Stimulated activated naive CD8-positive, alpha-beta T cell treated with anti-CD3 and anti-CD28 coated beads, Interleukin-15, amount 100 ng/mL, for 72 hours (primary cell): ENCODE measurements at places on chromosomes 6 and 20.

DNA sequence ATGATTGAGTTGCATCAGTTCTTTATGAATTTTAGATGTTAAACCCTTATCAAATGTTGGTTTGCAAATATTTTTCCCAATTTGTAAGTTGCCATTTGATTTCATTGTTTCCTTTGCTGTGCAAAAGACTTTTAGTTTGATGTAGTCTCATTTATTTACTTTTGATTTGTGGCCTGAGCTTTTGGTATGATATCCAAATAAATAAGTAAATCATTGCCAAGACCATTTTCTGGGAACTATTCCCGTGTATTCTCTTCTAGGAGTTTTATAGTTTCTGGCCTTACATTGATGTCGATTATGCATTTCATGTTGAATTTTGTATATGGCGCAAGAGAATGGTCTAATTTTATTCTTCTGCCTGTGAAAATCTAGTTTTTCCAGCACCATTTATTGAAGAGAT lies 13.4 kb downstream of the AIG1 start:
- no peak for DNase-seq

GRCh38 chr6:135258970-135259369 lies 77.9 kb downstream of the MYB start:
- no peak for DNase-seq

DNA sequence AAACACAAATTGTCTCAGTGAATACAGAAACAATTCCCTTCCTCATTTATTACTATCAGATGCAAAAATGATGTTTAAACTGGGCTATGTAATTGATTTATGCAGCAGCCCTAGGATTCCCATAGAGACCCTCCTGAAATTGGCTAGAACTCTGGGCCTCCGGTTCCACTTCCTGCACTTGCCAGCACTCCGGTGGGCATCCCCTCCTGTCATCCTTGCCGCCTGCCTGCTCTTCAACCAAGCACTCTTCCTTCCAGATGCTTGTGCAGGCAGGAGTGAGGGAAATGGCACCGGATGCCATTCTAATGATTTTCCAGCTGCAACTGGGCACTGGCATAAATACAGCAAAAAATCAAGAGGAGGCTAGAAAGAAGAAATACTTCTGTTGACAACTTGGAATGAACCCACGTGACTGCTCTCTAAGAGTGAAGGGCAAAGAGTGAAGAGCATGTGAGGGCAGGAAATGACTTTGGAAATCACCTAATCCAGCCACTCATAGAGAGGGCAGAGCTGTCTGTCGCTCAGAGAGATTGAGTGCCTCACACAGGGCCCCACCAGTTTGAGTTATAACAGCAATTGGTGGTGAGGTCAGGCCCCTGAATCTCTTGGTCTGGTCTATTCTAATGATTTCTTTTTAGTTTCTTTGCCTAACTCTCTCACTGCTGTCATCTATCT lies 3.7 kb upstream of the NEDD9 start:
- DNase-seq = peak; percentile 21

DNA sequence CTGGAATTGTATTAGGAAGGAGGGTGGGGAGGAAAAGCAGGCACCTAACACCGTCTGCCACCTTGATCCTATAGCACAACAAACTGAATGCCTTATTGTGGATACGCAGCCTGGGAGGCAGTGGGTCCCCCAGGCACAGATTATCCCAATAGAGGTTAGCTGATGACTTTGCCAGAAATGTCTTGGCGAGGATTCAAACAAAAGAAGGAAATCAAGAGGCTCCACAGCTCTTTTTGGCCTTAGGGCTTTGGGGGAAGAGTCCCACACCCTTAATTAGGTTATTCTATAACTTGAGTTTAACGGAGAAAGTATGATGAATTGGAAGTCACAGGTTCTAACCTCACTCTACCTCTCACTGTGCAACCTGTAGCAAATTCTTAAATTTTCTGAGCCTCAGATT lies 102.0 kb downstream of the MRPL14 start:
- DNase-seq = no peak

DNA sequence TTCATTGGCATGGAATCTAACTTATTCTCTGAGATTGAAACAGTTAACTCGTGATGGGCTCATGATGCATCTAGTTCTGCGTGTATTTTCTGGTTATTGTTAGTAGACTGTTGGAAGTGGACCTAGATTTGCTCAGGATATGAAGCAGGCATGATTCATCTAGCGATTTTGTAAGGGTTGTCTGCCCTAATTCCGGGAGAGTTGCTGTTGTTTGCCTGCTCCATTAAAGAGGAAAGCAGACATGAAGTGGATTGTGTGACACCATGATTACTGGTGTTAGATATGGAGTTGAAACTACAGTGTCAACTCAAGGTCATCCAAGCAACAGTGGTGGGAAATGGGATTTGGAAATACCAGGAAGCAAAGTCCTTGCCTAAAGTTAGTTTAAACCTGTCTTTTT lies 41.0 kb downstream of the SOX4 start:
- DNase-seq = no peak

DNA sequence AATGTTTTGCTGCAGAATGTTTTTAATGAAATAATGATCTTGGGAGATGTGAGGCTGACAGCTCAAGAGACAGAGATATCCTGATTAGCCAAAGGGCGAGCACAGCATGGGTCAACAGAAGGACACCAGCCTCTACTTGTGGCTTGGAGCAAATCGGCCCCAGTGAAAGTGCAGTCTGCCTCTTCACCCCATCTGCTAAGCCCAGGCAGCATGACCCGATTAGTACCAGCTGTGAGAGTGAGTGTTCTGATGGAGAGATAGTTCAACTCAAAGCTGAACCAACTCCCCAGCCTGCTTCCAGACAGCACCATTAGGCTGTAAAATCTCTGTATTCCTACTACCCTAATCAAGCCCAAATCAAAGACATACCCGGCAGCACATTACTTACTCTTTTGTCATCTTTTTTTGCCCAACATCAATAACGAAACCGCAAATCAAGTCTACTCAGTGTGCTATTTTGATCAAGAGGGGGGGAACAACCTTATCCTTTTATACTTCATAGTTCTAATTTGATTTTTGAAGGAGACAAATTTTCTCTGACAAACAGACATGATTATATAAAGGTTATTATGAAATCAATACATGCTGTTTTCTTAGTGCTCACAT lies 514.1 kb upstream of the NRSN1 start:
- DNase-seq = no peak

GRCh38 chr6:150200428-150201100 lies 57.7 kb downstream of the PPP1R14C start:
- DNase-seq = no peak

DNA sequence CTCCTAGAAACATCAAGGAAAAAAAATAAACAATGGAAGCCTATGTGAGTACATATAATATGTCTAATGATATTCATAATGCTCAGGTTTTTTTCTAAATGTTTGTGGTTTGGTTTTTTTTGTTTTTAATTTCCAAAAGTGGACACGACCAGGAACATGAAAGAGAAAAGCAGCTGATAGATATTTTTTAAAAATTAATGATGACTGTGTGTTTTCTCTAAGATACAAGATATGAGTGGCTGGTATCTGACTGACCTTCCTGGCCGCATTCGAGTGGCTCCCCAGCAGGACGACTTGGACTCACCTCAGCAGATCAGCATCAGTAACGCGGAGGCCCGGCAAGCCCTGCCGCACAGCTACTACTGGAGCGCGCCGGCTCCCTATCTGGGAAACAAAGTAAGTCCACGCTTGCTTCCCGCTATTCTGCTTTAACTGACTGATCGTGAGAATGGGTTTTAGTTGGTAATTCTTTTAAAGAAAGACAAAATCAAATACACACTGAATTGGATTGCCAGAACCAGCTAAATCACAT lies 309.6 kb downstream of the LAMA2 start:
- DNase-seq = no peak

GRCh38 chr6:30570740-30571074 lies 535 bp upstream of the ABCF1 start:
- DNase-seq = no peak

GRCh38 chr20:39263076-39263475 lies 300.9 kb downstream of the DHX35 start:
- DNase-seq = no peak

DNA sequence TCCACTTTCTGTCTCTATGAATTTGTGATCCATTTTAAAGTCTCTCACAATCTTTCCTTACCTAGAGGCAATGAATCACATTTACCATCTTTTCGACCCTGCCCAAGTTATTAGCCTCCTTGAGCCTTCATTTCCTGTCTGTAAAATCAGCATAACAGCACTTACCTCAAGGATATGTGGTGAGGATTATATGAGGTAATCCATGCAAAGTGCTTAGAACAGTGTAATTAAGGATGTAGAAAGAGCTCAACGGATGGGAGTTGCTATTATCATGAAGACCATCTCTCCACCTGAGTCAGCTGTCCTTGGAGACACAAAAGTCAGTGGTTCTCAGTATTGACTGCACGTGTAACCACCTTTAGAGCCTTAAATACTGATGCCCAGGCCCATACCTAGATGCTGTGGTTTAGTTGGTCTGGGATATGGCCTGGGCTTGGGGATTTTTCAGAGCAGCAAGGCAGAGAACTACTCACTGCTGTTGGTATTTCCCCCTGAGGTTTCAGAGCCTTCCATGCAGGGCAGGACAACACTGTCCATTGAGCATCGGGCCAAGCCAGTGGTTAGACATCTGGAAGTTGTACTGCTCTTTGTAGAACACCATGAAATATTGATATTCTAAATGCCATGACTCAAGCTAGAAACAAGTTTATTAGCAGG lies 55.8 kb downstream of the LYRM2 start:
- DNase-seq = no peak

GRCh38 chr6:170017603-170018320 lies 266.3 kb downstream of the ERMARD start:
- no peak for DNase-seq

DNA sequence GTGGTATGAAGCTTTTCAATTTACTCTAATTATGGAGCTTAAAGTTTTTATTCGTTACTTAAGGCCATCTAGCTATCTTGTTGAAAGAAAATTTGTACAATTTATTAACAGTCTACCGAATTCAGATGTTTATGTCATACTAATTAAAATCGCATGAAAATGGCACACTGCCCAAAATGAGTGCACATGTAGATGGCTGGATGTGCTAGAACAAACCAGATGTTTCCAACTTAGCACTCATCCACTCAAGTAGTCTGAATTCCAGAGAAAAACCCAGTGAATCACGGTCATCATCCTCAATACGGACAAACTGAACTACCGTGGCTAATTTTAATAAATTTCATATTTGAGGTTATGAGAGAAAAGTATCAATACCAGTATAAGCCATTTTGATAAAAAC lies 70.4 kb downstream of the COL12A1 start:
- DNase-seq = no peak

- DNase-seq = no peak
Observed at GRCh38 chr6:160810238-160810637, 108.2 kb downstream of the PLG start.

DNA sequence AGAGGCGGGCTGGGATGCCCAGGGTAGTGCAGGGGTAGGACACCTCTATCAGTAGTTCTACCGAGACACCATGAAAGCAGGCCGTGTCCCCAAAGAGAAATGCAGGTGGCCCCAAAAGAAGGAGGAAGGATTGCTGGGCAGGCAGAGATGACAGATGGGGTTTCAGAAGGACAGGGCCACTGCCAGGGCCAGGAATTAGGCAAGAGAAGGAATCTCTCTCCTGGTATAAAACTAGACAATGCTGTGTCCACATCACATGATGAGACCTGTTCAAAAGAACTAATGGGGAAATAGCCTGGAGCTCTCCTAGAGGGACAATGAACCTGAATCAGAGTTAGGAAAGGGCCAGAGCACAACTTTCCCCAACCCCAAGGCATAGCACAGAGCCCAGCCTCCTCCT lies 21.6 kb upstream of the VSX1 start:
- no peak for DNase-seq

- DNase-seq = no peak
Observed at GRCh38 chr6:155170519-155170918, 93.3 kb upstream of the CLDN20 start.

DNA sequence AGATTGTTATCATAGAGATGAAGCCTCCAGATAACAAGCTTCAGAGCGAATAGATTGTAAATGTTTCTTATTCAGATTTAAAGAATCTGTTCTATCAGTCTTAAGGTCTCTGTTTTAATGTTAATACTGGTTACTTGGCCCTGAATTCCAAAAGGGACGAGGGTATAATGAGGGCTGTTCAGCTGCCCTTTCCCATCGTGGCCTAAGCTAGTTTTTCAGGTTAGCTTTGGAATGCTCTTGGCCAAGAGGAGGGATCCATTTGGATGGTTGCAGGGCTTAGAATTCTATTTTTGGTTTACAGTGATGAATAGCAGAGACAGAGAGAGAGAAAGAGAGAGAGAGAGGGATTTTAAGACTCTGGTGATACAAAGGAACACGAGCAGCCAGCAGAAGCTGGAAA lies 62.8 kb upstream of the UFL1 start:
- DNase-seq = no peak

DNA sequence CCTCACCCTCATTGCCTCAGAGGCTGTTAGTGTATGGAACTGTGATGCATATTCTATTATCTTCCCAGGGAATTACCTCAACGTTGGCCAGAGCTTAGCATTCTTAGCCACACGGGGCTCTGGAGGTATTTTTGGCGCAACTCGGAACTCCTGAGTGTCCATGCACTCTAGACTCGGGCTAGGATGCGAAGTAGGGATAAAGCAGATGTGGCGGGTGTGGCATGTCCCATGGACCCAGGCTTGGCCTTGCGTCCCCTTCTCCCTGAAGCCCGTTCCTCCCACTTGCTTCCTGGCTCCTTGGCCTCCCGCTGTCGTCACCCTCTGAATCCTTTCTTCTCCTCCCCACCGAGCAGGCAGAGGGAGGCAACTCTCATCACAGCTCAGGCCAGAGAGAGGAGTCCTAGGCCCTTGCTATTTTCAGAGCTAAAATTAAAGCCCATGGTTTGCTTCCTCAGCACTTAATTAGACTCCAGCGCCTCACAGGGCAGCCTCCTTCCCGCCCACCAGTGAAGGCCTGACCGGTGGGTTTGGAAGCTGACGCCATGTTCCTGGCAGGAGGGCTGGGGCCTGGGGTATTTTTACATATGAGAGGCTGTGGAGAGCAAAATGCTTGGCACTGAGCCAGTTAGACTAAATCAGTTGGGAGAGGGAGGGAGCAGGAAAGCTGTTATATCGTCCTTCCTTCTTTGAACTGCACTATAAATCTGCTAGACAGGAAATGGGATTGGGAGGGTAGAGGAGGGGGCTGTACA lies 138.7 kb downstream of the FOXO3 start:
- no peak for DNase-seq

GRCh38 chr6:33458676-33459075 lies 4.3 kb downstream of the ZBTB9 start:
- no peak for DNase-seq

- no peak for DNase-seq
Observed at GRCh38 chr20:37941332-37941731, 38.4 kb downstream of the VSTM2L start.

DNA sequence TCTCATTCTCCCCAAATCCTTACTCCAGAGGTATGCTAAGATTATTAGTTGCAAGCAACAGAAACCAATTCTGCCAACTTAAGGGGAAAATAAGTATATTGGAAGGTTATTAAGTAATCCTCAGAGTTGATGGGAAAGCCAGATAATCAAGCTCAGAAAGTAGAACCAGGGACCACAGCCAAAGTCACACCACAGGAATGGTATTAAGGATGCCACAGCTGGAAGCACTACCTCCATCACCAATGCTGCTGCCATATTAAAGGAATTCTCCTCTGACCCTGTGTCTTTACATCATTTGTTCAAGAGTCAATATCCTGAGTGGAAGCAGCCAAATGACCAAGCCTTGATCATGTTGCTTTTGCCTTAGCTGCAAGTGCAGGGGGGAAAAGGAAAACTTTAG lies 9.9 kb downstream of the PROCR start:
- DNase-seq = no peak
